ENCODE measurements at places on chromosomes 2 and 18.

GRCh38 chr2:165953306-165953654, 296 bp downstream of the TTC21B start:
- DNase-seq = no peak

DNA sequence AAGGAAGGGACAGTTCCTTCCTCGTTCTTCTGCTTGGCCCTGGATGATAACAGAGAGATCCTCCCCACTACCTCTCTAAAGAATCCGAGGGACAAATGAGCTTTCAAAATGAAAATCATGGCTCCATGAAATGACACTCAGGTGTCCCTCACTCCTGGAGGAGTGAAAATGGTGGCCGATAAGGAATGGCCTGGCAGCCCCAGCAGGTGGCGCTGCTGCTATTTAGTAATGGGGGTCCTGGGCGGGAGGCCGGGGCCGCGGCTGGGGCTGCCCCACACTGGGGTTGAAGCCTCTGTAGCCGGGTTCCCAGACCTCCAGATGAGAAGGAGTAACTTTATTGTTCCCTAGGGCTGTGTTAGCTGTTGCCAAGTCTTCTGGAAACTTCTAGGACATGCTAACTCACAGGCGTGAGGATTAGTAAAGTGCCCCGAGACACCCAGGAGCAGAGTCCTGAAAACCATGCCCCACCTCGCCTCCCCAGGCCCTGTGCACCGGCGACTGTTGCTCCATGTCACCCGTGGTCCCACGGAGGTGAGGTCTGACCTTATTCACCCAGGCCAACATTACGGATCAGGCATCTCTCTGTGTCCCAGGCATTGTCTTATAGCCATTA, 138.0 kb downstream of the CTIF start:
- peak; percentile 66 for DNase-seq

DNA sequence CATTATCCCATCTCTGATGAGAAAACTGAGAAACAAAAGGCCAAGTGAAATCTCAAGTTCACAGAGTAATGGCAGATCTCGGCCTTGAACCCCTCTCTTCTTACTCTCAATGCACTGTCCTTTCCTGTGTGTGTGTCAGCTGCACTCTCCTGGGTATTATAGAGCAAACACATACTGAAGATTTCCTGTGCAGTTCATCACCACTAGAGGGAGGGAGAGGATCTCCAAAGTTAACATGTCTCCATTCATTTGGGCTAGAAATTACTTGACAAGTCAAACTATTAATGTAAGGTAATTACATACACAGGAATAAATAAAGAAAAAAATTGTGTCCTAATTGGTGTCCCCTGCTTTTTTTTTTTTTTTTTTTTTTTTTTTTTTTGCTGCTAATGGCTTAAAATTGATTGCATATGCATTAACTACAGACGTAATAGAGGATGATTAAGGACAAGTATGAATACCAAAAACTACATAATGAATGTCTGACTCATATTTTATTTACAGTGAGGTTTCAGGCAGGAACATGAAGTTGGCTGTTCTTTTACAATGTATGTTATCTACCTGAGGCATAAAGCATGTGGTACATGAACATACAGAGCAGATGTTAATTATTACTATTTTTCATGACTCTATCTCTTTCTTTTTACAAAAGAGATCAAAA, 269.2 kb downstream of the NYAP2 start:
- no peak for DNase-seq

GRCh38 chr2:191612496-191612895, 65.4 kb upstream of the NABP1 start:
- DNase-seq = no peak

DNA sequence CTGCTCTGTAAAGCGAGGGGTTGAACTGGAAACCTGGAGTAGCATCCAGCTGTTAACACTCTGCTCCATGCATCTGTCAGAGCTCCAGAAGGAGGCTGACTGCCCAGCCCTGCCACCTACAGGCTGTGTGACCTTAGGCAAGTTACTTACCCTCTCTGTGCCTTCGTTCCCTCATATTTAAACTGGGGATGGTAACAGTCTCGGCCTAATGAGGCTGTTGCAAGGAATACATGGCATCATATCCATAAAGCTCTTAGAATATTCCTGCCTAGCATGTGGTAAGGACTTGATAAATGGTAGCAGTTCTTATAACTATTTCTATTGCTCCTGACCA, 80.6 kb downstream of the LRRFIP1 start:
- no peak for DNase-seq

GRCh38 chr2:61009355-61009754, 8.2 kb upstream of the PEX13 start:
- no peak for DNase-seq

DNA sequence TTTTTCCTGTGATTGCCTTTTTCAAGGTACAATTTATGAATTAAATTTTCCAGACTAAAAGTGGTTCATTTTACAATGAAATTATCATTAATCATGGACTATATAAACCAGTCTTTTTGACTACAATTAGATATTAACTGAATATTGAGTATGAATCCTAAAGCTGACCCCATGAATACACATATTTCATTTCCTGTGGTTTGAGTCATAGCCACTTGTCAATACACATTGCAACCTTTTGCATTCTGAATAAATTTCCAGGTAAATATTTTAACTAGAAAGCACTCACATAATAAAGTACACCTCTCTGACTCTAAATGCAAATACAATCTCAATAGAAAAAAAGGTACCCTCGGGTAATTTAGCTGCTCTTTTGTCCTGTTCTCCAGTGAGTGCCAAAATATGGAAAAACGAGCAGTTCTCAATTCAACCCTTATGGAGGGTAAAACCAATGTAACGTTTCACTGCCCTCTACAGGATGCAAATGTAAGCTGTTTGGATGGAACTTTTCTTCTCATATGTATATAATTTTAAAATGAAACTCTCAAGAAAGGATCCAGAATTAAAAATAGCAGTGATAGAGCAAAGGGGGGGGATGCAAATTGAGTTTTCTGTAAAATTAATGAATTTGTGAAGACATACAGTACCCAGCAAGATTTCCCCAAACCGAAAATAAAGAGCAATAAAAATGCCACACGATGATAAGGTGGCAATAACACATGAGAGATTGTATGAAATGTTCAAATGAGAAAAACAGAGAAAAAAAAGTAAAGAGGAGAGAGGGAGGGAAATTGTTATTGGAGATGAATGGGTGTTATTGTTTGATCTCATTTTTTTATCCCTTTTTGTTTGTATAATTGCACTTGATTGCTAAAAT, 1795.7 kb upstream of the PIK3C3 start:
- DNase-seq = no peak

DNA sequence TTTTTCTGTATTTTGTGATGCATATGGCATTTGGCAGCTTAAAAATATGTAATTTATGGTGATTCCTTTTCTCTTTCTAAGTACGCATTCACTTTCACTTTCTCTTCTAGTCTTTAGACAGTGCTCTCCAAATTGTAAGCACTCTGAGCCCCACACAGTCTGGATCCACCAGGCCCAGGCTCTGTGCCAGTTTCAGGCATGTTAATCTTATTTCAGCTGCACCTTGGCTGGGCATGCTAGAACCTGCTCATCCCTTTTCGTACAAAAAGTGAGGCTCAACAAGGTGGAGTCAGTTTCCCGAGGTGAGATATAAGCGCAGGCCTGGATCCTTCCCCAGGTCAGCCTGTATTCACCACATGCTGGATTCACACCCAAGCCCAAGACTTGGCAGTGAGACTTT, 203.9 kb downstream of the MTX2 start:
- no peak for DNase-seq

GRCh38 chr18:66645983-66646382, 42.1 kb upstream of the CDH19 start:
- DNase-seq = no peak

- no peak for DNase-seq
These were observed 36.0 kb upstream of the YPEL5 start for GRCh38 chr2:30110773-30111172.

- DNase-seq = no peak
These were observed 87.8 kb downstream of the HDAC4 start for GRCh38 chr2:239312741-239313667.

DNA sequence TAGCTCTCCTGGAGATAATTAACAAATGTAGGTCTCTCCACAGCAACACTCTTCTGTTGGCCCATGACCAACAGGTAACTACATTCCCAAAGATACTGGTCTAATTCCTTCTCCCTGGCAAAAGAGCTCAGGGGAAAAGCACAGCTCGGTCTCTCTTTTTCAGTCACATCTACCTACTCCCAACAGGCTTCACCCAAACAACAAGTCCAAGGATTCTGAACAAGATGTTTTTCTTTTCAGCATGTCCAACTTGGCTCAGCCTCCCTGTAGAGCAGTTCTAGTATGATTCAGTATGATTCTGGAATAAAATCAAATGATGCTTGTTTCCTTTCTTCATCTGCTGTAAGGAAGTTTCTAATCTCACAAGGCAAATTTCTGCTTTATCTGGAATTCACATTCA, 1704.8 kb upstream of the PIK3C3 start:
- DNase-seq = no peak

- DNase-seq = no peak
These were observed 54.9 kb downstream of the CERKL start for GRCh38 chr2:181602017-181602416.

DNA sequence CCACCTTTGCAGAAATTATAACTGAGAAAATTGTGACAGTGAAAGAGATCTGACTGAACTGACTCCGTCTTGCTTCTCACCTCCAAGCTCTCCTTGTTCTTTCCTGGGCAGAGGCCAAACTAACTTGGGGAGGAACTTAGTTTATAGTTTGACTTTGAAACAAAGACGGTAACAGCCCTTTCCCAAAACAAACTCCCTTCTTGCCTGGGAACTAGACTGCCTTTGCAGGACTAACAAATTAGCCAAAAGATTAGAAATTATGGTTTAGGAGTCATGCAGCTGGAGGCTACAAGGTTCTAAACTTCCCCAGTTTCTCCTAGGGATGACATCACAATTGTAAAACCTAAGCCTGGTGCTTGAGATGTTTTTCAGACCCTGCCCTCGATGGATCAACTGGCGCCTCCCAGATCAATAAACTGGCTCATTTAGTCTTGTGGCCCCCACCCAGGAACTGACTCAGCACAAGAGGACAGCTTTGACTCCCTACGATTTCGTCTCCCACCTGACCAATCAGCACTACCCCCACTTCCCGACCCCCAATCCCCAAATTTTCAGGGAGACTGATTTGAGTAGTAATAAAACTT, 137.7 kb downstream of the ALPK2 start:
- DNase-seq = no peak

GRCh38 chr2:119483896-119484718, 40.2 kb downstream of the SCTR start:
- DNase-seq = no peak

GRCh38 chr2:67806816-67807215, 256.0 kb downstream of the C1D start:
- no peak for DNase-seq

DNA sequence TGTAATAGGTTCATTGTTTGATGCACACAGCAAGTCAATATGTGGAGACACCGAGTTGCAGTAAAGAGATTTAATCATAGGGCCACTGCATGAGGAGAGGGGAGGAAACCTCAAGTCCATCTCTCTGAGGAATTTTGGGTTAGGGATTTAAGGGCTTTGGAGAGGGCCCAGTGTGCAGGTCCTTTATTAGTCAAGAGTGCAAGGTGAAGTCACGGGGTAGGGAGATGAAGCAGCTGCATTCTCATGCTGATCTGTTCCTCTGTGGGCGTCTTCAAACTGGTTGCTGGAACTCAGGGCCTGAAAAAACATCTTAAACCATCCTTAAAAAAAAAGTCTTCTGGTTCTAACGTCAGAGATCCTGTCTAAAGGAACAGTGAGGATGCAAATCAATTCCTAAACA, 131.6 kb downstream of the NXPH2 start:
- DNase-seq = no peak

- no peak for DNase-seq
These were observed 1.2 kb downstream of the ZNF514 start for GRCh38 chr2:95158441-95158840.

GRCh38 chr2:237556773-237557632, 9.4 kb upstream of the PRLH start:
- no peak for DNase-seq

GRCh38 chr2:109148991-109149645, 20.1 kb downstream of the SH3RF3 start:
- DNase-seq = no peak

DNA sequence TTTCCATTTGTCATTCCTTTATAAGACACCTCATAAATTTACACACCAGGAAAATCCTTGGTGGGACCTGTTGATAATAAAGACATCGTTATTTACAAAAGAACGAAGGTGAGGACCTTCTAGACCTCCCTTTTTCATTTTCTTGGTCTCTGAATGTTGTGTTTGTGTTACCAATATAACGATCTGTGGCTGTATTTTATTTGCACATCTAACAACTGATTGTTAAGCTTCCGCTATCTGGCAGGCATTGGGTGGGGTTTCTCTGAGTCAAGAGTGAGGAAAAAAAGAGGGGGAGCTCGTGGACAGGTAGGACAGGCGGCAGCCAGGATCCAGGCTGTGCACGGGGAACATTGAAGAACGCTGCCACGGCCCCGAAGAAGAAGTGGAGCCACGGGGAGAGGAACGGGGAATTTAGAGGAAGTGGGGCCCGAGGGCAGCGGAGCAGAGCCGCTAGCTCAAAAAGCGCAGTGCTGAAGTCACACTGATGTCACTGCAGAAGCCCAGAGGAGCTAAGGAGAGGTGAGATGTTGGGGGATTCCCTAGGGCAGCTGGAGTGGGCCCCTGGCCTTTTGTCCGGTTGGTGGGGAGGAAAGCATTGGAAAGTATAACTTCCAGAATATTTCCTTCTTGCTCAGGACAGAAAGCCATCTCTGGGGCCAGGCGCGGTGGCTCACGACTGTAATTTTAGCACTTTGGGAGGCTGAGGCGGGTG, 20.9 kb upstream of the DNMT3A start:
- peak; percentile 51 for DNase-seq

- DNase-seq = no peak
These were observed 50.3 kb upstream of the GREB1L start for GRCh38 chr18:21191596-21192307.

- DNase-seq = no peak
These were observed 98.4 kb upstream of the NEUROD1 start for GRCh38 chr2:181778621-181779201.

GRCh38 chr2:28901841-28902240, 7.4 kb downstream of the WDR43 start:
- no peak for DNase-seq

- no peak for DNase-seq
These were observed 466.1 kb upstream of the HS6ST1 start for GRCh38 chr2:128784626-128785306.

DNA sequence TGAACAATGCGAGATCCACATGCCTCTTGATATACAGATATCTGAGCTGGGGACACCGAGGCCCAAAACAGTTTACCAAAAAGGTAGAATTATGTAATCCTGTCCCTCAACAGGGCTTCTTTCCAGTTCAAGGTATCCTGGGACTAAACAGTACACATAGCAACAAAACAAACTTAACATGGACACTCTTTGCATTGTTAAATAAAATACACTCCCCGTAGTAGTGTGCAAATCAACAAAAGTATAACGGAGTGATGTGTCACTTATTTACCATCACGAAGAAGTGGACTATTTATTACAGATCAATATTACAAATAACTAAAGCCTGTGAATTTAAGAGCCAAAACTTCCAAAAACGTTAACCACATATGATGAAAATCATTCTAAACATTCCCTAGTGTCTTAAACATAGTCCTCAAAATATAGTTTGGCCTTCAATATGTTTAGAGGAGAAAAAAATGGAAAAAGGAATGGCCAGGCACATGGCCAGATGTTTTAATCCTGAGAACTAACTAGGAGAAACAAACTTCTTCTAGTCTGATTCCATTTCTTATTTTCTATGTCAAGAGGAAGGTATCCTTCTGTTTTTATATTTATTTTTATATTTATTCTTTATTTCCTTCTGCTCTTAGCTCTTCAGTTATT, 377.5 kb downstream of the OSR1 start:
- no peak for DNase-seq

- no peak for DNase-seq
These were observed 437.4 kb downstream of the EPHA4 start for GRCh38 chr2:221134718-221135117.

Data from activated CD8-positive, alpha-beta memory T cell treated with anti-CD3 and anti-CD28 coated beads, Interleukin-2, amount 50 U/mL, for 4 hours (primary cell).